ENCODE measurements at places on chromosomes 7 and 10.

DNA sequence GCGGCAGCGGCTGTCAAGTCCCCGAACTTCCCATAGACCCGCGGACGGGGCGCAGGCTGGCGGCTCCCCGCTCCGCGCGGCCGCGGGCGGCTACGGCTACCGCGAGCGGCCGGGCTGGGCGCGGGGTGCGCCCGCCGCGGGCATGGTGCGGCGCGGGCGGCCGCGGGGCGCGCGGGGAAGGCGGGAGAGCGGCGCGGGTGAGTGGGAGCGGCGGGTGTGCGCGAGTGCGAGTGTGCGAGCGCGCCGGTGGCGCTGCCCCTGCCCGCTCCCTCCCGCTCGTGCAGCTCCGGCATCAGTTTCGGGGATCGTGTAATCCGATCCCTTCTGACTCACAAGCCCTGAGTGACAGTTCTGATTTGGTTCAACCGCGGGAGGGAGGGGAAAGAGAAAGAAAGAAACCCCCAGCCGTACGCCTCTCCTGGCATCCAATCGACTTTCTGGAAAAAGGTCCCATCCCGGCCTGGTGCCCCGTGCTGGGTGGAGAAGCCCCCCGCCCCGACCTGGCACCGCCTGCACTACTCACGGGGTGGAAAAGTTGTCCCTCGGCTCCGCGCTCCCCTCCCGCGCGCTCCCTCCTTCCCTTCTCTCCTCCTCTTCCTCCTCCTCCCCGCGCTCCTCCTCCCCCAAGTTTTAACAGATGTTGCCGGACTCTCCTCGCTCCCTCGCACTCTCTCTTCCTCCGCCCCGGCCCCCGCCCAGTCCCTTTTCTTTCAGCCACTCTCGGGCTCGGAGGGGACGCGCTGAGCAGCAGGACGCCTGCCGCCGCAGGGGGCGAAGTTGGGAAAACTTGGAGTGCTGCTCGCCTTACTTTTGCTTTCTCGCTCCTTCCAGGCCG is at the start of gene GLI3:
TSS of gene GLI3 (minus strand) at position 234 of the 835 bp plus-strand sequence. CDS start 13,956 bp downstream, outside the sequence.
- DNase-seq, result no peak

DNA sequence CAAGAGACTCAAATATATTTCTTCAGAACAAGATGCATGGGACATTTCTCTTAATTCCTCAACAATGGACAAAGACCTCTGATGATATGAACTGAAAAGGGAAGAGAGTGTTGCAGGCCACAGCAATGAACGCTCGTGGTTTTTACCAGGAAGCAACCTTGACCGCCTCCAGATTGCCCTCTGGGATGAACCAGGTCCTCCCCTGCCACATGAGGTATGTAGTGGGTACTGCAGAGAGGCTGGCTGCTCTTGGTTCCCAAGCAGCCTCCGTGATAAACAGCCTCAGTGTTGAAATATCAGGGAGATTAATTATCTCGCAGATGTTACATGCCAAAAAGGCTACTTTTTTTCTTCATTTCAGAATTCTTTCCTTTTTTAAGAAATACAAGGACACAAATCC is 338.8 kb downstream of the ELMO1 start:
- no peak for DNase-seq

GRCh38 chr10:132377326-132377725 is 19.7 kb upstream of the PWWP2B start:
- no peak for DNase-seq

DNA sequence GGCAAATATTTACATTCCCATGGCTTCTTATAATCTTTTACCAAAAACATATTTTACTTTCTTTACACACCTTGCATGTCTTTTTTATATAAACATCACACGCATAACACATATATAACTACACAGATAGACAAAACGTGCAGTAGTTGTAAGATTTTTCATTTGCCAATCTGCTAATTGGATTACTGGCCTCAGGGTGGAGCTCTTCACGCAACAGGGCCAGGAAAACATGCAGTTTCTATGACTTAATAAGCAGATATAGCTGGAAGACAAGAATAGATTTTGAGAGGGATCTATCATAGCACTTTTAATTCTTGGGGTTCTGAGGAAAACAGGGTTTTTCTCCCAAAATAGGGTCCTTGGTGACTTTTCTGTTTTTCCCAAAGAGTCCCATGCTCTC is 12.7 kb downstream of the ACADSB start:
- no peak for DNase-seq

DNA sequence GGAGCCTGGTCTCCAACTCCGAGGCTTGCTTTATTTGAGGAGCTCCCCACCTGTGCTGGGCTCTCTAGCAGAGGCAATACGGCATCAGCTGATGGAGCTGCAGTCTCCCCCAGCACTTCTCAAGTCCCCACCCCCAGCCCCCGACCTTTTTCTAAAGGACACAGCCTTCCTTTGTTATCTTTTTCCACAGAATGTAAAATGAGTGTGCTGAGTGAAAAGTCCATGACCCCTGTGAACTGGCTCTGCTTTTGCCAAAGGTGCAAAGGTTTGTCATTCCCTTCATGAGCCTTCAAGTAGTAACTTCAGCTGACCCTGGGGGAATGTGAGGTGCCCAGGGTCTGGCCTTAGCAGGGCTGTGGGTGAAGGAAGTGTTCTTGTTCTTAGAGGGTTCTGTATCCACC is 25.5 kb downstream of the LRRC4 start:
- no peak for DNase-seq

DNA sequence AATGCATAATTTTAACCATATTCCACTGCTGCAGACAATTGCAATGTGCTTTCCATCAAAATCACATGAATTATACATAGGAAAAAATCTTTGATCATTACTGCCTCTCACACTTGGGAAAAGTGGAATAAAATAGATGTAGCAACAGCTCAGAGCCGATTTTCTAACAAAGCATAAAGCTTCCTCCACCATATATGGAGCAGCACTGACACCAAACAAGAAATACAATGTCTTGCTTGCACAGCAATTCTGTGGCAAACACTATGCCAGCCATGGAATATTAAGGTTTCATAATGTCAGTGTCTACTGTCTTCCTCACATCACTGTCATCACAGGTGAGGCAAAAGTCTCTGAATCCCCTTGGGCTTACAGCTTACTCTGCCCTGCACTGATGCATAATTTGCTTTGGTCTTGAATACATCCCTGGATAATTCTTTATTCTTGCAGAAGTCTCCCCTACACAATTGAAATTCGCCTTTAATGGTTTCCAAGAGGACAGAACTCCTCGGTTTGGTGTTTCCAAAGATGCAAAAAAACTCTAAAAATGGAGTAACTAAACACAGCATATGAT is 198.5 kb downstream of the CACNA2D1 start:
- no peak for DNase-seq

DNA sequence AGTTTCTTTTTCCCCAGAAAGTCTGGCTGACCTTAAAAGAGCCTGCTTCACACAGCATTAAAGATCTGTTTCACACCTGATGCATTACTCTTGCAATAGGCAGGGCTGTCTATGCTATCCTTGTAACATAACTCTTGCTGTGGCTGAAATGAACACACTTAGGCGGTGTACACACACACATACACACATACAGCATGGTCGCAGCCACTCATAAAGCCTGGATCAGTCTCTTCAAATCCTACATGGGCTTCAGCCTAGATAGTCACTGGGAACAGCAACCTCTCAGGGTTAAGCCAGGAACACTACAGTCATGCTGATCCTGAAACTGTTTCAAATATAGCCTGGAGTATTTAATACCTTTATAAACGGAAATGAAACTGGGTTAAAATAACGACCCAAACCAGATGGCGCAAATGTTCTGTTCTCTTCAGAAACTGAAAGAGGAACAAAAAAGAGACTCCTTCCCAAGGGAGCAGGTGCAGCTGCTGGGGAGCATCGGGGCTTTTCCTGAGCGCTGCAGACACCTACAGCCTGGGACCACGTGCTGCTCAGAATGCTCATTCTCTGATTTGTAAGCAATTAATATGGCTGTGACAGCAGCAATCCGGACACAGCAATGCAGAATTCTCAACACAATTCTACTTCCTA is 61.0 kb upstream of the SFMBT2 start:
- no peak for DNase-seq

- DNase-seq, result no peak
These were observed 456.1 kb upstream of the NPVF start for GRCh38 chr7:25684360-25684759.

GRCh38 chr10:95459446-95460045 is 101.6 kb downstream of the SORBS1 start:
- DNase-seq, result no peak

GRCh38 chr7:92306153-92306552 is 60.4 kb downstream of the ANKIB1 start:
- no peak for DNase-seq

DNA sequence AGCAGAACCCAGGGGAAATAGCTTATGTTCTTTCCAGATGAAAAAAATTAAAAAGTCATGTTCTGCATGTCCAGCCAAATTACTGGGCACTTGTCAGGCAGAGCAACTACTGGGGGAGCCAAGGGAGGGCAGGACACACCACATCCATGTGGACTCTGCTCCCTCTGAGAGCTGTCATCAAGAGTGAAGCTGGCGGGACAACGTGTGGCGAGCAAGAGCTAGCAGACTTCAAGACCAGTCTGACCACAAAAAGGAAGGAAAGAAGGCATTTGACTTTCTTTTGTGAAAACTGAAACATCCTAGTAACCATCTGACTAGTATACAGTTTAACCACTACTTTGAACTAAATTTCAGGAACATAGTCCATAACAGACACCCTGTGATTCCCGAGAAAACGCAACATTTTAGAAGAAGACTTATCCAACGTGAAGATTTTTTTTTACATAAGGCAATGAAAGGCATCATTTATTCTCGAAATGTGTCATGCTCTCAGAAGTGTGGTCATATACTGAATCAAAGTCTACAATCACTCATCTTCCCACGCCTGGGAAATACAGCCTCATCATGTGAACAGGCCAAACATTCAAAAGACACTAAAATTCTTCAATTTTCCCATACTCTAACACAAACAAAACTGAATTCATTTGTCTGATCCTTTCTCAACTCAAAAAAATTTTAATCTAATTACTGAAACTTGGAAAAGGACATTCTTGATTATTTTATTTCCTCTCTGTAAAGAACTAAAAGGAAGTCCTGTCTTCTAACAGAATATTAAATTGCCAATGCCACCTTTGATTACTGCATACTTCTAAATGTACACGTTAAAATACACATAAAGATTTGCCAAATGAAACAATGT is 15.5 kb downstream of the CYTH3 start:
- no peak for DNase-seq

- no peak for DNase-seq
These were observed 56.8 kb downstream of the JAZF1 start for GRCh38 chr7:28123752-28124151.

GRCh38 chr10:125691160-125691981 is 8.4 kb upstream of the TEX36 start:
- no peak for DNase-seq

- DNase-seq, result no peak
These were observed 6.6 kb downstream of the GCC1 start for GRCh38 chr7:127578711-127579275.

- no peak for DNase-seq
These were observed 40.3 kb downstream of the PDGFA start for GRCh38 chr7:479115-479947.

- DNase-seq, result no peak
These were observed 62.1 kb downstream of the AKAP9 start for GRCh38 chr7:92002720-92003119.

DNA sequence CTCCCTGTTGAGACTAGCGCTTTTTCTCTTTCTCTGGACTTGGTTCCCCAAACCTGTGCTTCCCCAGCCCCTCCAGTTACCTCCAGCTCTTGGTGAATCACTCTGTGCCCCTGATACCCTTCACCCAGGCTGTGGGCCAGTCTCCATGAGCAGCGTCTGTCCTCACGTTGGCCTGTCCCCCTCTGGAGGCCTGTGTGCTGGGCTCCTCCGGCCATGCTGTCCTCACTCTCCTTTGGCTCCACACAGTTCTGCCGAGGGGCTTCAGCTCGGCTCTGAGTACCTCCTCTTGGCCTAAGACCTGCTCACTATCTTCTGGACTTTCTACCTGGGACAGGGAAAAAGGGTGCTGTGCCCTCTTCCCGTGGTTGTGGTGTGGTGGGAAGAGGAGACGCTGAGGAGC is 140.2 kb upstream of the TNS3 start:
- DNase-seq, result no peak

DNA sequence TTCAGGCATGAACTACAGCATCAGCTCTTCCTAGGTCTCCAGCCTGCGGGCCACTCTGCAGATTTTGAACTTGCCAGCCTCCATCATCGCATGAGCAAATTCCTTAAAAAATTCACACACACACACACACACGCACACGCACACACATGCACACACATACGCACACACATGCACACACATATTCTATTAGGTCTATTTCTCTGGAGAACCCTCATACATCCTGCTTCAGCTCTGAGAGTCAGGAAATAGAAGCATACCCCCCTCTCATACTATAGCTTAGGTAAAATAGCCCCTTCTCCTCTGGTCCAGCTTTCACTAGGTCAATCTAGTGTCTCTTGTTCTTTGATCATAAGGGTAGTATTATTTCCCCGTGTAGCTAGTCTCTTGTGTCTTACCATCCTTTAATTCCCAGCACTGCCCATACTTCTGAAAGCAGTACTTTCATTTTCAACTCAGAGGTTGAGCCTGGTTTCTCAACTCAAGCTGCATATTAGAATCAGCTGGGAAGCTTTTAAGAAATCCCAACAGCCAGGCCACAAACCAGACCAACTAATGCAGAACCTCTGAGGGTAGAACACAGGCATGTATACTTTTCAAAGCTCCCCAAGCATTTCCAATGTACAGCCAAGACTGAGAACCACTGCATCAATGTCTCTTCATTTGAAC is 30.9 kb upstream of the ITGB8 start:
- no peak for DNase-seq

- DNase-seq, result no peak
These were observed 19.0 kb upstream of the MGMT start for GRCh38 chr10:129448086-129448485.

DNA sequence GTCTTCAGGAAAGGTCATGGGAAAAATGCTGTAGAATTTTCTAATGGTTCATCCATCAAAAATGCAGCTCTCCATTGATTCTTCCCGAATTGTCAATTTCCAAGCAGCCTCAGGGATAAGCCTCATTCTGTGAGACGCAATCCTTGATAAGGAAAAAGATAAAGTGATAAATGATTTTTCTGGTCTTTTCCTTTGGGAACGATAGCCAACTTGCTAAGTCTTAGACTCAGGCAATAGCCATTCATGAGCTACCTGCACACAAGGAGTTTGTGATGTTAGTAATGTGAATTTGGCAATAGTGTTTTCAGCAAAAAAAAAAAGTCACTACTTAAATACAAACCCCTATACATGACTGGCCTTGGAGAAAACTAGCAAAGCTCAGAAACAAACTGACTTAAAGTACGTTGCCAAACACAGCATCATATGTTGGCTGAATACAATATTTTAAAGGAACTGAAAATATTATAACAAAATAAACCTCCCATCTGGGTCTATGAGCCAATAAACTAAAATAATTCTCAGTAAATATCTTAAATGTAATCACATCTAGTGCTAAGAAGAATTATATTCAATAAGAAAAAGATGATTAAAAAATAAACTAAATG is 75.5 kb downstream of the KLF6 start:
- DNase-seq, result no peak

DNA sequence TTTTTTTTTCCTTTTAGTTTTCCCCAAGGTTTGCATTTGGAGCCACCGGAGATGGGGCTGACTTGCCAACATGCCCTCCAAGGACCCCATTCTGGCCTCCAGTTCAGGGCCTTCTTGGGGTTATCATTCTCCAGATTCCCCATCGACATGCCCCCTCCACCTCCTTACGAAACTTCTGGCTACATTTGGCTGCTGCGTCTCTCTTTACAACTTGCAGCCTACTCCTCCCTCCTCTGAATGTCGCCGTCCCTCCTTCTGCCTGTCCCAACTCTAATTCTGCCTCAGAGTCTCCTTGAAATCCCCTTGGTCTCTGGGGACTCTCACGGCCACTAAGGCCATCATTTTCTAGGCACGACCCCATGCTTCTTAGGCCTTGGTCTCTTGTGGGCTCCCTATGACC is 72.2 kb upstream of the PODXL start:
- no peak for DNase-seq

- DNase-seq, result no peak
These were observed 65.9 kb downstream of the PDIA4 start for GRCh38 chr7:148962440-148962822.

Measured in esophagus squamous epithelium (tissue), 5 donors.